ENCODE measurements at places on chromosomes 11 and 22.

GRCh38 chr11:8283100-8283464 is 19.4 kb upstream of the LMO1 start:
- no peak for DNase-seq

GRCh38 chr11:16194566-16194965 is 161.8 kb downstream of the SOX6 start:
- DNase-seq = no peak

DNA sequence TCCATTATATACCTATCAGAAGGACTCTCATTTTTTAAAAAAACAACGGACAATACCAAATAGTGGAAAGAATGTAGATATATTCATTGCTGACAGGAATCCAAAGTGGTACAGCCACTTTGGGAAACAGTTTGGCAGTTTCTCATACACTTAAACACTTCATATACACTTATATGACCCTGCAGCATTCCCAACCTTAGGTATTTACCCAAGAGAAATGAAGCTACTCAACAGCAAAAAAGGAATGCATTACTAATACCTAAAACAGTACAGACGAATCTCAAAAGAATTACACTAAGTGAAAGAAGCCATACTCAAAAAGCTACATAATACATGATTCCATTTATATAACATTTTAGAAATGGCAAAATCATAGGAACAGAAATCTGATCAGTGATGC is 51.5 kb downstream of the RBFOX2 start:
- DNase-seq = no peak

DNA sequence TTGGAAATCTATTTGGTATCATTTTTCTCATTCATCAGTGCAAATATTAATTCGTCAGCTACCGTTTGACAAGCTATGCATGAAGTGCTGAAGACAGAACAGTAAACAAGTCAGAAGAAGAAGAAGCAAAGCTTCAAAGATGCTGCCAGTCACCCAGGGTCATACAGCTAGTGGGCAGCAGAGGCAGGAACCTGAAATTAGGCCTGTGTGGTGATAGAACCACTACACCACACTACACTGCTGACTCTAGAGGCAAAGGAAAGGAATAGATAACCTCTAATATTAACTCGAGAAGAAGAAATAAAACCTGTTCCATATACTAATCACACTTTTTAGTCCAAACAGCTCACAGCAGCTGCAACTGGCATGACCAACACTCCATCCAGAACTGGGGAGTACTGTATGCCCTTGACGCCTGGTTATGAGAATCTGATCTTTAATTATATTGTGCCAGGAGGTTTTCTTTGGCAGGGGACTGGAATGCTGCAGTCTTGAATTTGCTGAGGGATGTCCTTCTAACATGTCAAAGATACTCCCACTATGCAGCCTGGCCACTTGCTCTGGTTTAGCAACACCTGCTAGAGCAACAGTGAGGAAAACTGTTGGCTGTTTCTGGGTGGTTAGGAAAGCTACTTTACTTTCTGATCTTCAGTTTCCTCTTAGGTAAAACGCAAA is 73.0 kb downstream of the PAK1 start:
- DNase-seq = no peak

- DNase-seq = no peak
Measured at GRCh38 chr11:32881286-32881685, 11.3 kb upstream of the QSER1 start.

GRCh38 chr11:56089697-56090096 is 3.4 kb upstream of the OR8I2 start:
- no peak for DNase-seq

DNA sequence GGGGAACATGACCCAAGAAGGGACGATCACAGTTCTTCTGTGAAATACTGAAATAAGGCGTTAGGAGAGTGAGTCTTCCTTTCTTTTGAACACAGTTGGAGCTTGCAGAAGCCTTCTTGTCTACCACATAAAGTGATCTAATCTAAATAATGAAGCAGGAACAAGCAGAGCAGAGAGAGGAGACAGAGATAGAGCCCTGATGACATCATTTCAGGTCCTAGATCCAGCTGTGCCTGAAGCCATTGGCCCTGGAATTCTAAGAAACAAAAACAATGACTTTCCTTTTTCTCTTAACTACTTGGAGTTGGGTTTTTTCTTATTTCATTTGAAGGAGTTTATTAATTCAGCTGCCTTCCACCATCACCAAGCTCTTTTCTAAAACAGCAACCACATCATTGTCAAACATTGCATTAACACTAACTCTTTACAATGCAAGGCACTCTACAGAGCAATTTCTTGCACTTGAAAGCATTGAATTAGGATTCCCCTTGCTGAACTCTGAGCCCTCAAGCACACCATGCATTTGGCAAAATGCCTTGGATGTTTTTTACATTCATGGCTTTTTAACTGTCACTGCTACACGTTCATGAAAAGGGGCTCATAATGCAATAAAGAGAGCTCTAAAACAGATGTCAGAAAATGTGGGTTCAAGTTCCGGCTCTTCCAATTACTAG is 117.2 kb upstream of the TIMP3 start:
- DNase-seq = no peak

GRCh38 chr22:33476206-33476605 is 418.0 kb upstream of the SYN3 start:
- no peak for DNase-seq

DNA sequence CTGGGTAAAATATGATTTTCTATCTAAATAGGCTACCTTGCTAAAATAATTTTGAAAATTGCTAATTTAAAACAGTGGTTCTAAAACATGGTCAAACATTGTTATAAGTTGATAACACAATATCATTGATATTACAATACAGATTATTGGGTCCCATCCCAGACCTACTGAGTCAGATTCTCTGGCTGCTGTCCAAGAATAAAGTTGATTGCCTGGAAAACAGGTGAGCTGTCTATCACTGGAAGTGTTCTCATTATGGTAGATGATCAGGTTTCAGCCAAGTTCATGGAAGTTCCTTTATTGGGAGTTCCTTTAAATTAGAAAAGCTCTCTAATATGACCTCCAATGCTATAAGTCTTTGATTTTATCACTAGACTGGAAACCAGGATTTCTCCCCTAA is 52.3 kb downstream of the SC5D start:
- DNase-seq = no peak

GRCh38 chr11:88478136-88478815 is 140.7 kb upstream of the CTSC start:
- DNase-seq = no peak

- no peak for DNase-seq
Measured at GRCh38 chr11:44763121-44763820, 36.5 kb downstream of the TSPAN18 start.

GRCh38 chr11:110339456-110340250 is 43.2 kb upstream of the RDX start:
- DNase-seq = no peak

- DNase-seq = no peak
Measured at GRCh38 chr11:69982690-69983570, 95.2 kb upstream of the ANO1 start.

- DNase-seq = no peak
Measured at GRCh38 chr22:26432619-26433311, 3.7 kb downstream of the ASPHD2 start.
